ENCODE measurements at places on chromosomes 1 and 21.

DNA sequence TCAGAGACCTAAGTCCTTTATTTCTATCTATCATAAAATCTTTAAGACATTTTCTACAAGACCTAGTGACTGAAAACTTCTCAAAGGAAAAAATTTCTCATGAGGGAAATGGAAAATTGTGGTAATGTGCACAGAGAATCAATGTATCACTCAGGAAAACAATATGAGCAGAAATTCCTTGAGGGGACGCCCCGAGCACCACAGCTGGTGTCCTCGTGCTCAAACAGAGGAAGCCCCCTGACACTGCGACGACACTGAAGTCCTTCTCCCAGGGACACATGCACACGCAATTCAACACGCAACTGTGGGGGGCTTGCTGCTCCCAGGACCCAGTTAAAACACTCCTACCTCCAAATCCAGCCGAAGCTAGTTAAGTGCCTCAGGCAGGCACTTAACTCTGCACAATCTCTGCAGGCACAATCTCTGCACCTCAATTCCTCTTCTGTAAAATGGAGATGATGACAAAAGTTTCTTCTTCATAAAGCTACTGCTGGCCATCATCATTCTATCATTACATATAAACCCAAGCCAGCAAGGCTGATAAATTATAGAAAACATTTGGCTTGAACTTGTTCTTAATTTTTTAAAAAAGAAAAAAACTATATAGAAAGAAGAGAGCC lies 16.0 kb downstream of the ZBTB17 start:
- no peak for DNase-seq

DNA sequence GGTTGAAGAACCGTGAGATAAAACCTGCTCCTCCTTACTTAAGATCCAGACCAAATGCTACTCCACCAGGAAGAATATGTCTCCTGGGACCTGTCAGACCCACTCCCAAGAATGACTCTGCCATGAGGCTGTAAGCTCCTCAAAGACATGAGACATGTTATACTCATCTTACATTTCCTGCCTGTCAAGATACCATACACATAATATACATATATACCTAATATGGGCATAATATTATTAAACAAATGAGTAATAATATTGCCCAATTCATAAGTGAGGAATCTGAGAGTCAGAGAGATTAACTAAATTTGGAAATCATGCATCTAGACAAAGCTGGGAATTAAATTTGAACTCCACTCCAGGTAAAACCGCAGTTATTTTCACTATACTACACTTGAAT lies 634.9 kb downstream of the LMO4 start:
- DNase-seq = no peak

- DNase-seq = no peak
These were observed 10.9 kb upstream of the DMRTB1 start for GRCh38 chr1:53448241-53448841.

DNA sequence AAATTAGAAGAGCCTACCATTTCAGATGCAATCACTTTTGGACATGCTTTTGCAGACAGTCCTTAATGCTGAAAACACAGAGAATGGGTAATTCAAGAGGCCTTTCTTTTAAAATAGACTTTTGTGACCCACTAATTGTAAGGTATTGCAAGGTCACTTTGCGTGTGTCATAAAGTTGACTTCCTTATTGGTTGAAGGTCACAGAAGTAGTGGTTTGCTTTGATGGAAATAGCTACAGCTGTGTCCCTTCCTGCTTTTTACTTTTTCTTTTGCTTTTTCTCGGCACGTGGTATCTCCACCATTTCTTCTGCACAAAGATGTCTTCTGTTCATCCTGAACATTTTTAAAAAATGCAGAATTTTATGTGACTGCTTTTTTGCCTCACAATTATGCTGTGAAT lies 146.8 kb downstream of the DYRK1A start:
- no peak for DNase-seq

- DNase-seq = no peak
These were observed 186.7 kb downstream of the HFM1 start for GRCh38 chr1:91217911-91218310.

- no peak for DNase-seq
These were observed 17.9 kb downstream of the SYT6 start for GRCh38 chr1:114135786-114136185.

DNA sequence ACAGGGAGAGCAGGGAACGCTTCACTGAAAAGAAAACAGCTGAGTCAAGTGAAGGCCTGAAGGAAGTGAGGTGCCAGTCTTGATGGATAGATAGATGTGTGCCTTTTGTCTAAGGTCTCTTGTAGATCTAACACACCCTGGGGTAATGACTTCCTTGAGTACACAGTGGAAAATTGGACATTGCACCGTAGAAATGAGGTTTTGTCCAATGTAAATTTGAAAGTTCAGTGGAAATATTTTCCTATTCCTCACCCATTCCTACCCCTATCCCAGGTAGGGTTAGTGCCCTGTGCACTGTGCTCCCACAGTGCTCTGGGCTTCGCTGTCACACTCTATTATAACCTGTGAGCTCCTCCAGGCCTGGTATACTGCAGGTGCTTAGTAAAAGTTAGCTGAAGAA lies 24.3 kb downstream of the ZMYND12 start:
- no peak for DNase-seq

DNA sequence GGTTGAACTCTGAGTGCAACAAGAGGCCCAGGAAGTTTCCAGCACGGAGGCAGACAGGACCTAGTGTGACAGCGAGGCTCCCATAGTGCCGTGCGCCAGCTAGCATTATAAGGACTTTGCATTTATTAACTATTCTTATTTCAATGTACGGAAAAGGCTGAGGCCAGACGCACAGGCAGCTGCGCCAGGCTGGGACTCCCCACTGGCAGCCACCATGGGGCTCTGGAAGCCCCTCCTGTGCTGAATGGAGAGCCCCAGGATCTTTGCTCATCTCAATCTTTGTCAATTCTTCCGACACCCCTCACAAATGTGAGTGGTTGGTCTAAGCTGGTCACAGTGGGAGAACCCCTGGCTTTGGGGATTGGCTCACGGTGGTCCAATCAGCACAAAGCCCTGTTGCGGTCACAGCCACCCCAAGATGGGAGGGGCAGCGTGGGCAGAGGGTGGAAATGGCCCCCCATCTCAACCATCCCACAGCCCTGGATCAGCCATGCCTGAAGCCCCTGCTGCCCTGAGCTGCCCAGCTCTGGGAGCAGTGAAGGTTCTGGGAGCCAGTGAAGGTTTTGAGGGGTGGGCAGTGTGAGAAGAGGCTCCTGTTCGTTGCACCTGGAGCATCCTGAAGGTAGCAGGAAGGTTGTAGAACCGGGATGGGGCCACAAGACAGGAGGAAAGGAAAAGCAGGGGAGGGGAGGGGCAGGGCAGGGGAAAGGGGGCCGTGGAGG lies 59.5 kb upstream of the ADARB1 start:
- DNase-seq = no peak

DNA sequence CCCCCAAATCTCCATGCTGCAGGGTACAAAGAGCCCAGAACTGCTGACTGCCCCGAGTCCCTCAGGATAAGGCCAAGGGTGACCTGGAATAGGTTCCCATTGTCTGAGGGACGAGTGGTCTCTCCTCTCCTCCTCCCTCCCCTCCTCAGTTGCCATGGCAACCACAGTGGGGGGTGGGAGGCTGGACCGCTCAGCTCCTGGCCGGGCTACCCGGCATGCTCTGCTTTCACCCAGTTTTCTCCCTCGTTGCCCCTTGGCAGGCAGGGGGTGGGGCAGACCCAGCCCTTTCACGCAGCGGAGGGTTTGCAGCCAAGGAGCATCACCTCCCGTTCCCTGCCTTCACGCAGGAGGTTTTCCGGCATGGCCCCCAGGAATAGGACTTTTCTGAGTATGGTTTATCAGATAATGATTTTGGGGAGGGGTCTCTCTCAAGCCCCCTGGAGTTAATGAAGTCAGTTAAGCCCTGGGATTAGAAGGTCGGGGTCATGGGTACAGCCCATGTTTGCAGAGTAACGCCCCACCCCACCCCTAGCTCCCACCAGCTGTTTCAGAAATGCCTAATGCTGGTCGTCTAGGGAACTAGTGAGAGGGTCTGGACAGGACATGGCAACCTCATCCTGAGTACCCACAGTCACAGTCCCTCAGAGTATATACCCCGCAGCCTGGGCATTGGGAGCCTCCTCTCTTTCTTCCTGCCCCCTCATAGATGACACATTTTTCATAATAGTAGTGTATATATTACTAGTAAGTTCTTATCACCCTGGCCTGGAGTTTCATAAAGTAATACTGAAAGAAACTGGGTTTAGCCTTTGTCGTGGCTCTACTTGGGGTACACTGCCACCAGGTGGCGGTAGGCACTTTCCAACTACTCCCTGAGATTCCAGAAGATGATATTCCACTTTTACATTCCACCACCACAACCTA lies 20.7 kb downstream of the C1QB start:
- DNase-seq = no peak
